ENCODE measurements at places on chromosomes 2 and 18. TPM values are rescaled to one million over a fixed set of nuclear protein-coding genes. Genes with fewer than 3 reads are reported as not detected.

The EVA1A gene
- total RNA-seq, result 4.0 TPM

The GALNT14 gene
- 9.7 TPM for total RNA-seq

The HOXD10 gene
- 88.6 TPM for total RNA-seq

DNA sequence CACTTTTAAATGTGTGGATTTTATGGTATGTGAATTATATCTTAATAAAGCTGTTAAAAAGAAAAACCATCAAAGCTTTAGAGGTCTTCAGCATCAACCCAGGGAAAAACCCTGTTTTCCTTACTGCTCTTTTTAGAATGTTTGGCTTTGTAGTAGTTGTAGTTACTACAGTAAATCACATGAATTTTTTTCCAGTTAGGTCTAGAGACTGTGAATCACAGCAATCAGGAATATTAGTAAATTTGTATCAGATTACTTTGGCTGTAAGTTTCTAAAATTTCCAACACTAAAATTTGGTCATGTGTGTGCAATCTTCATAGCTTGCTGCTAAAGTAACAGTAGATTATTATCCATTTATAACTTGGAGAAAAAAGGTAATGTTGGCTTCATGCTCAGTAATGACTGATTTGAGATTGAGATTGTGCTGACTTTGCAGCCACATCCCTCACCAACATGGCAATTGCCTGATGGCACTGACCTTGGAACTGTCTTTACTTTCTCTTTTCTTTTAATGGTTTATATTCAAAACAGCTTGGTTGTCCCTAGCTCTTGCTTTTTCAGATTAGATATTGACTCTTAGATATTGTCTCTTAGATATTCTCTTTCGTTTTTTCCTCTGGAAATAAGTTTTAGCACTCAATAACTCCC is 41.1 kb downstream of the LCLAT1 start:
- no peaks in the 10 kb centered on the region for H3K36me3 ChIP-seq
- no peak overlapping the region for H3K27ac ChIP-seq
- no peak overlapping the region for H3K4me3 ChIP-seq
- DNase-seq, result no peak
- H3K27me3 ChIP-seq, result no peaks in the 10 kb centered on the region

- H3K4me1 ChIP-seq, result peaks cover 3% of the 10 kb centered on the region
- no peak overlapping the region for H3K4me3 ChIP-seq
- peaks cover 5% of the 10 kb centered on the region for H3K27me3 ChIP-seq
- no peak for DNase-seq
These were observed 2.9 kb downstream of the TBR1 start for GRCh38 chr2:161418715-161419637.
